ENCODE measurements at places on chromosomes 3 and 15.

- DNase-seq = no peak
These were observed 123.2 kb upstream of the BNIP2 start for GRCh38 chr15:59812250-59812870.

DNA sequence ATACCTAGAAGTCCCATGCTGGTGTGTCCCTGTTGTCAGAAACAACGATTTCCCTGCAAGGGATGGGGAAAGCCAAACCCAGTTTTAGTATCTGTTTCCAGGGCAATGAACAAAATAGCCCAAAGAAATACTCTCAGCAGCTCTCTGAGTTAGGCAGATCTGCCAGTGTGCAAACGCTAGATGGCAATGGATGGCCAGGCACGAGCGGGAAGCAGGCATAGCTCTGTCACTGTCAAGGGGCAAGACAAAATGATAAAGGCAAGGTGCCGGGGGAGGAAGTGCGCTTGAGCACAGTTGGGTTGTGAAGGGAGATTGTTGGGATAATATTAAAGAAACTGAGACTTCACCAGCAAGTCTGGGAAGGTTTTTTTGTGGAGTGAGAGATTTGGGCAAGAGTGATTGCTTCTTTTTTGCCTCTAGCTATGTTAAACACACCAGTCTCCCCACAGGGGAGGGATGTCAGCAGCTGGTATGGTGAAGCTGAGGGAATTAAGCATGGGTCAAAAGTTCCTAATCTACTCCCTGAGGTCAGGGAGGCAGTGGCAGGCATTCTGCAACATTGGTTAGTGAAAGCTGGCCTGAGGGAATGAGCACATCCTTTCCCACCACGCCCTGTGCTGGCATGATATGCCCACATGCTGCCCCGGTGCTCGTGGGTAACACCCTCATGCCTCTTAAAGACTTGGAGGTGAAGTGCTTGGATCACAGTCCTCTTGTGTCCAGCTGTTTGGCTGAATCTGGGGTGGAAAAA is 117.5 kb downstream of the PDCD6IP start:
- peak; percentile 5 for DNase-seq

- DNase-seq = no peak
These were observed 19.2 kb upstream of the LOXL1 start for GRCh38 chr15:73907035-73907408.

DNA sequence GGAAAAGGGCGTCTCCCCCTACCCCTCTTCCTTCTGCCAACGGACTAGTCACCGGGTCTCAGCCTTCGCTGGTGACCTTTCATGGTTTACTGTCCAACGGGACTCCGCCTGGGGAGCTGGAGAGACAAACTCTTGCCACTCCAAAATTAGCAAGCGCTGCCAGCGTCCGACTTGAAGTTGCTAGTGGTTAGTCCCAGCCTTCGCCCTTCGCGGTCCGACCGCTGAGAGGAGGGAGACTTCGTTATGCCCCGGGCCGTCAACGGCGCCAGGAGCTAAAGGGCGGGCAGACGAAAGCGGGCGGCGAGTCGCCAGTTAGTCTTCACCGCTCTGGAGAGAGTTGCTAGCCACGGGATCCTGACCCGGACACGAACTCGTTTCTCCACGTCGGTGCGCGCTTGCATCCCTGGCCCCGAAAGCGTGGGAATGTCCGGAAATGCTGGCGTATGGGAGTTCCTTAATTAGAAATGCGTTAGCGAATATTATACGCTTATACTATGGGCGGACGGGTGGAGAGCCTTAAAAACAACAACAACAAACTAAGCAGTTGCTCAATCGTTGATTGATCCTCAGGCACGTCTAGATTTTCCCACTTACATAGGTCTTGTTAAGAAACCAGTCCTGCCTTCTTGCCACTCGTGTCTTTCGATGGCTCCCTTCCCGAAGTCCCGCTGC is 716 bp downstream of the SMC4 start:
- DNase-seq = peak; percentile 43

DNA sequence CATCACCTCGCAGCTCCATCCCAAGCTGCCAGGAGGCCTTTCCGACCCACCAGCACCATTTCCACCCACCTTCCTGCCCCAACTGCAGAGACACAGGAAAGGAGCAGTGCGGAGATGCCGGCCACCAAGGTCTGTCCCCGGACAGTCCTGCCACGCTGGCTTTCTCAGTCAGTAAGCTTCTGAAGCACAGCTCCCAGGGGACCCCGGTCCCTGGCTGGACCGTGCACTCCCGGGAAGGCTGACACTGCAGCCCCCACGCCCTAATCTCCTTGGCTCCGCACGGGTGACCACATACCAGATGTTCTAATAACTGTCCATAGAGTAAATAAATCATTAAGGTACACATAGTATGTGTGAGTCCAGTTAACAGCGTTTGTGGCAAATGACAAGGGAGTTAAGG is 73.5 kb downstream of the VGLL4 start:
- DNase-seq = no peak
